ENCODE measurements at places on chromosomes 11 and 22. TPM values are rescaled to one million over a fixed set of nuclear protein-coding genes. Genes with fewer than 3 reads are reported as not detected.
A peak's percentile ranks its signal among the peaks of the same experiment; 100 is the strongest.

GRCh38 chr11:134363161-134363560, 31.4 kb downstream of the GLB1L2 start:
- H3K4me1 ChIP-seq, result no peaks in the 10 kb centered on the region
- no peaks in the 10 kb centered on the region for H3K27me3 ChIP-seq
- no peak overlapping the region for H3K4me3 ChIP-seq
- no peaks in the 10 kb centered on the region for H3K36me3 ChIP-seq
- peak; percentile 71 for DNase-seq
- no peak overlapping the region for H3K27ac ChIP-seq

Gene FAM111B
- 0.48 TPM for total RNA-seq

- peaks cover 11% of the 10 kb centered on the region for H3K27me3 ChIP-seq
- H3K27ac ChIP-seq, result no peak overlapping the region
- no peaks in the 10 kb centered on the region for H3K4me1 ChIP-seq
- no peak overlapping the region for H3K4me3 ChIP-seq
- no peak for DNase-seq
Observed at GRCh38 chr22:22731374-22731676, 86.9 kb downstream of the GGTLC2 start.

DNA sequence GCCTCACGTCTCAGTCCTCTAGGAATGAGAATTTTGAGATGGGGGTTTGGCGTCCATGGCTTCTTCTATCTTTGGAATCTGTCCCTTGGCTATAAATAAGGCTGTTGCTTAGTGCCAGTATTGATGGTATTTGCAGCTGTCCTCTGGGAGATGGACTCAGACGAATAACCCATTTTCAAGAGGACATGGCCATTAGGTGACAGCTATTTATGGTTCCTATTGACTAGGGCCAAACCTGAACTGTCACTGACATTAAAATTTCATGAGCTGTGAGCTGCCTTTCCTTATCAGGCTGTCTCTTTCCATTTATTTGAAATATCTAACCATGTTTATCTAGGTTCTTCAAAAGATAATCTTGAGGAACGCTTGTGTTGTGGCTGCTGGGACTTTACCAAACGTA, 92.7 kb downstream of the NAV2 start:
- H3K4me1 ChIP-seq, result peaks cover 9% of the 10 kb centered on the region
- H3K36me3 ChIP-seq, result no peaks in the 10 kb centered on the region
- H3K27me3 ChIP-seq, result no peaks in the 10 kb centered on the region
- DNase-seq, result no peak
- H3K4me3 ChIP-seq, result no peak overlapping the region

DNA sequence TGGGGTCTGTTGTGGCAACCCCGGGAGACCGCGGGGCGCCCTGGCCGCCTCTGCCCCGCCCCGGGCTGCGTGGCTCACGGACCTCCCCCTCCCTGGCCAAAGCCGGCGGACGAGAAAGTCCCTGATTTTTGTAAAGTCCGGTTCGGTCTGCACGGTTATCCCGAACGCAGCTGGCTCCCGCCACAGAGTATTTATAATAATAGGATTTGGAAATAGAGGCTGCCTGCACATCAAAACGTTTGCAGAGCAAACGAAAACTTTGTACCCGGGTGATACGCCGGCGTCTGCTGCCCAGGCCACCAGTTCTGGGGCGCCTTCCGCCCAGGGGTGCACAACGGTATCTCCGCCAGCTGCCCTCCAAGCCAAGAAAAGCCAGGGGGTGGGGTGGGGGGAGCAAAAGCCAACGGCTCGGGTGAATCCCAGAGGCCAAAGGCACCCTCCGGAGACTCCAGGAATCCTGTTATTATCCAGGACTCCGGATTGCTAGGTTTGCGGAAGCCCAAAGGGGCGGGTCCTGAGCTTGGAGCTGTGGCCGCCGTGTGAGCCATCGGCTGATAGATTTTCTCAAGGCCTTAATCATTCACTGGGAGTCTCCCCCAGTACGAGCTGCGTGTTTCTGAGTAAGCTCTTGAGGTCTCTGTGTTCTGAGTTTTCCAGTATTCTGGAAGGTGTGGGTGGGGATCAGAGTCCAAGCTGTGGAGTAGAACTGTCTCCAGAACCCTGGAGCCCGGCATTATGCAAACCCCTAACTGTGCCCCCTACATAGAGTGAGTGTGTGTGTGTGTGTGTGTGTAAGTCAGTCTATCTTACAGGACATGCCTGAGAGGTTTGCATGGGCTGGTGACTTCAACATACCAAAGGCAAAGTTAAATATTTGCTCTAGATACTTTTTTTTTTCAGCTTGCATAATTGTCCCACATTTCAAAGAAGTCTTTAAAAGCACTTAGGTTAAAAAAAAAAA, 673 bp upstream of the SHANK2 start:
- no peaks in the 10 kb centered on the region for H3K36me3 ChIP-seq
- peak overlapping the region; percentile 55 for H3K4me3 ChIP-seq
- H3K27me3 ChIP-seq, result peaks cover 87% of the 10 kb centered on the region
- peak overlapping the region; percentile 82 for H3K27ac ChIP-seq

Gene SBF2
- total RNA-seq, result 47.7 TPM

Gene RAB38
- 51.6 TPM for total RNA-seq

All from suprapubic skin (tissue), 4 donors.